ENCODE measurements at places on chromosomes 7 and 10.

GRCh38 chr10:60224066-60224705 lies 165.5 kb downstream of the ANK3 start:
- DNase-seq: no peak

- DNase-seq: no peak
Observed at GRCh38 chr10:22652988-22653481, 61.3 kb downstream of the PIP4K2A start.

DNA sequence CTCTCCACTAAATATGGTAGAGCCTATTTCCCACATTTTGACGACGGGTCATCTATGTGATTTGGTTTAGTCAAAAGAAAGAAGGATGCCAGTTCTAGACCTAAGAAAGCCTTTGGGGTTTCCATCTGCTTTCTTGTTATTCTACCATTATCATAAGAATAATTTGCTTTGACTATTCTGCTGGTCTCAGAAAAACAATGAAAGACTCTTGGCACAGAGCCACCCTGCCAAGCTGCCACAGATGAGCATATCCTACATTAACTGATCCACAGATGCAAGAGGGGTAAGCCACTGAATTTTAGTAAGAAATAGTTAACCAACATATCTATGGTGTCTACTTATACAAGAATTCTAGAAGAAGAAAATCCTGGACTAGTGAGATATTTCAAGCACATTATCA lies 158.6 kb upstream of the MAGI2 start:
- no peak for DNase-seq

DNA sequence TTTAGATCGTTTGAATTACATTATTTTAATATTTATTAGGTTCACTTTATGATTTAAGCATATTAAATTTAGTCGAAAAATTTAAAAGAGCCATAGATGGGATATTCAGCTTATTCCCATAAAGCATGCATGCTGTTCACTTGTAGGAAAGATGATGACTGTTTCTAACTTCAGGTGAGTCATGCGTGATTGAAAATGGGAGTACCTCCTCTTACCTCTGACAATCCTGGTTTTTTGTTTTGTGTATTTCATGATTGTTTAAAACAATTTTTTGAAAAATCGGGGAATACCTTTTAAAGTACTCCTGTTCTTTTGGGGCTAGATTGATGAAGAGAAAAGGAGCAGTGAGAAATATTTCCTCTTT lies 1.4 kb downstream of the TNKS2 start:
- no peak for DNase-seq

DNA sequence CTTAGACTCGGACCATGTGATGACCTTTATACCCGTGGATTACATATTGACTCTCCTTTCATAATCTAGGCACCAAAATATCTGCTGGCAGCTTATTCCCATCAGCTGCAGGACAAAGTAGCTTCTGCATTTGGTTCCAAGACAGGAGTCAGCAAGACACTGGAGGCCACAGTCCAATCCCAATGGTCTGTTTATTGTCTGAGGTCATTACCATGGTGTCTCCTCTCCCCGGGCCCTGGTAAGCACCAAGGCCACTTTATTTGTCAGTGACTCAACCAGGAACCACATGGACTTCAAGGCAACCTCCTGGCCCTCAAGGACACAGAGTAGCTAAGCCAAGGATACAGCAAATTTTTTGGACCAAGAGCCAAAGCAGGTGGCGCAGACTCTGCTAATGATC lies 36.1 kb downstream of the KCNMA1 start:
- peak; percentile 26 for DNase-seq

DNA sequence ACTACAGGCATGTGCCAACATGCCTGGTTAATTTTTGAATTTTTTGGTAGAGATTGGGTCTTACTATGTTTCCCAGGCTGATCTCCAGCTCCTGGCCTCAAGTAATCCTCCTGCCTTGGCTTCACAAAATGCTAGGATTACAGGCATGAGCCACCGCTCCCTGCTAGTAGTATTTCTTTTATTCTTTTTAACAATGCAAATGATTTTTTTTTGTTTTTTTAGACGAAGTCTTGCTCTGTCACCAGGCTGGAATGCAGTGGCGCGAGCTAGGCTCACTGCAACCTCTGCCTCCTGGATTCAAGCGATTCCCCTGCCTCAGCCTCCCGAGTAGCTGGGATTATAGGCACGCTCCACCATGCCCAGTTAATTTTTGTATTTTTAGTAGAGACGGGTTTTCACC lies 58.1 kb downstream of the SVIL start:
- DNase-seq: no peak

- DNase-seq: no peak
Observed at GRCh38 chr10:128684215-128684614, 558.0 kb upstream of the MKI67 start.

GRCh38 chr7:36777062-36777461 lies 52.8 kb upstream of the AOAH start:
- no peak for DNase-seq

GRCh38 chr10:116769368-116769767 lies 27.0 kb upstream of the HSPA12A start:
- DNase-seq: no peak

- DNase-seq: no peak
Observed at GRCh38 chr7:125253452-125254190, 324.0 kb upstream of the POT1 start.

DNA sequence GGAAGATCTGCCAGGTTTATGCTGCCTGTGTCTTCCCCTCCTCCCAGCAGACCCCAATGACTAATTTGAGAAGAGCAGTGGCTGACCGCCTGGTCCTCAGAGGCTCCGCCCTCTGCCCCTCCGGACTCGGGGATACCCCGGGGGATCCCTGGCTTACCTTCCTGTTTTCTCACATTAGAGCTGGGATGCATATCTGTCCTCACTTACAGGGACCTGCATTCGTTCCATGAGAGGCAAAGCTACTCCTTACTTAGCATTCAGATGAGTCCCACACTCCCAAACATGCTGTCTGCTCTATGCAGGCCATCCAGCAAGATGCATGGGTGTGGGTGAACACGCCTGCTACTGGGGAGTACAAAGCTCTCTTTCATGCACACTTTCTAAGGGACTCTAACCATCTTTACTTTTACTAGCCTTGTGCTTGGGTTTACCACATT lies 24.0 kb downstream of the VOPP1 start:
- DNase-seq: no peak

GRCh38 chr7:90574146-90574819 lies 21.8 kb upstream of the CDK14 start:
- no peak for DNase-seq

- no peak for DNase-seq
Observed at GRCh38 chr10:109721453-109722064, 201.8 kb downstream of the XPNPEP1 start.

- no peak for DNase-seq
Observed at GRCh38 chr7:139634087-139634486, 110.6 kb downstream of the CLEC2L start.

DNA sequence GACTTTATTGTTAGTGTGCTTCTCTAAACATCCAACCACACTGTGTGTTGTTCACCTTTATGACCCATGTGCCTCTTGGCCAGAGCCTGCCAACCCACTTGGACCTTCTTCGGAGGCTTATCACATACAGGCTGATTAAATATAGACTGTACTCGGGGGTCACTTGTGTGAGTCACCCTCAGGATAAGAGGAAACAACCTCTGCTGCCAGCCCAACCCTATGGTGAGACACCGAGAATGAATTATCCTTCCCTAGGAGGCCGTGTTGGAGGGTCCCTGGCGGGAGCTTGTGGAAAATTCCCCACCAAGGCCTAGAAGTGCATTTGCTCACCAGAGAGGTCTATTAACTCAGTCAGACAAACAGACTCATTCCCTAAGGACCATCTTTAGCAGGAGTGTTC lies 63.0 kb downstream of the FAS start:
- no peak for DNase-seq

DNA sequence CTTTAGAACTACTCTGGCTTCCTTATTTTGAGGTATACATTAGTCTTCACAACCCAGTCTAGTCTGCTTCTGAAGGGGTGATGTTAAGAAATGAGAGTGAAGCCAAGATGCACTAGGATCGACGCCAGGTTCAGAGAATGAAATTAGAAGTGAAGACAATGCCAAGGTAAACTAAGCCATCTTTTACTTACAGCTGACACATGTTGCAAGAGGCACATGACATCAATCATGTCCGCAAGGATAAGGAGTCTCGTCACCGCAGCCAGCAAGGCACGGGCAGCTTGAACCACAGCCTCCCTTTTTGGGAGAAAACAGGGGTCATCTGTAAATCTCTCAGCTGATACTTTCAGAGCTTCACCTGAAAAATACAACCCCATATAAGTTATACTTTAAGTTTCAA lies 156.7 kb downstream of the CTNNA3 start:
- no peak for DNase-seq

- no peak for DNase-seq
Observed at GRCh38 chr7:7424151-7424873, 111.4 kb downstream of the COL28A1 start.

DNA sequence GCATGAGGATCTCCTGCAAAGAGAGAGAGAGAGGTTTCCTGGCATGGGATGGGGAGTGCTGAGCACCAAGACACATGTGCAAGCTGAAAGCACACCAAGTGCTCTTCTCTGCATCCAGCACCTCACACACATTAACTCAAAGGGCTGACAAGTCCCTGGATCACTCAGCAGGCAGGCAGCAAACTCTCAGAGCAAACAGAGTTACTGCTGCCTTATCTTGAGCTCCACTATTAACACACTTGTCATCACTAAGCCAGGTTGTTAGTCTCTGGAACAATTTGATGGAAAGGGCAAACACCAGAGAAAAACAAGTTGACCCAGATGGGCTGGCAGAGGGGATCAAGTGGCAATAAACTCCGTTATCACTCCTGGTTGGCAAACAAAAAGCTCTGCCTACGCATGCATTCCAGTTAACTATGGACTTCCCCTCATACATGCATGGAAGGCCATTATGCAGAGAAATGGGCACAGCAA lies 349.9 kb downstream of the KCNMA1 start:
- DNase-seq: no peak

- no peak for DNase-seq
Observed at GRCh38 chr10:29756451-29756850, 121.7 kb upstream of the SVIL start.

DNA sequence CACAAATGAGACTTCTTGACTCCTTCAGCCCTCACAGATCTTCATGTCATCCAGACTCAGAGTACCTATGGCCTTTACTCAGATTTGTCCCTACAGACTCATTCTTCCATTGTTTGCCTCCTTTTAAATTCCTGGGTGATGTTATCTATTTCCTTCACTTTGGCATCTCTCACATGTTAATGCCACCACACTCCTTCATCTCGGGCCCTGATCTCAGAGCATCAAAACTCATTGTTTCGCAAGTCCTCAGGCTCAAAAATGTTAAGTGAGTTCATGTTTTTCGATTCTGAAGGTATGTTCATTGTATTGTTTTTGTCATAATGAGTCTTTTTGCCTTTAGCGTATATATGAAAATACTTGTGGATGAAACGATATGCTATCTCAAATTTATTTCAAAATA lies 62.3 kb upstream of the AHR start:
- no peak for DNase-seq

DNA sequence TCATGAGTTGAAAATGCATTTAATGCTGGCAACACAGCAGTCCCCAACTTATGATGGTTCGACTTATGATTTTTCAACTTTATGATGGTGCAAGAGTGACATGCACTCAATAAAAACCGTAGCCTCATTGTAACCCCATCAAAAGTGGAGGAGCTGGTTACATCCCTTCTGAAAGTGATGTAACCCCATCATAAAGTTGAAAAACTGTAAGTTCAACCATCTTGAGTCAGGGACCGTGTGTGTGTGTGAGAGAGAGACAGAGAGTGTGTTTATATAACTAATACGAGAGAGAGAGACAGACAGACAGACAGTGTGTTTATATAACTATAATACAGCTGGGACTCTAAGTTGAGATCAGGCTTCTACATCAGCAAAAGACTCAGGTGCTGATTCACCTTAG lies 21.0 kb downstream of the ANXA11 start:
- no peak for DNase-seq

GRCh38 chr7:131773413-131773812 lies 217.0 kb upstream of the PODXL start:
- DNase-seq: no peak

- DNase-seq: no peak
Observed at GRCh38 chr7:81584667-81585066, 185.2 kb downstream of the HGF start.

DNA sequence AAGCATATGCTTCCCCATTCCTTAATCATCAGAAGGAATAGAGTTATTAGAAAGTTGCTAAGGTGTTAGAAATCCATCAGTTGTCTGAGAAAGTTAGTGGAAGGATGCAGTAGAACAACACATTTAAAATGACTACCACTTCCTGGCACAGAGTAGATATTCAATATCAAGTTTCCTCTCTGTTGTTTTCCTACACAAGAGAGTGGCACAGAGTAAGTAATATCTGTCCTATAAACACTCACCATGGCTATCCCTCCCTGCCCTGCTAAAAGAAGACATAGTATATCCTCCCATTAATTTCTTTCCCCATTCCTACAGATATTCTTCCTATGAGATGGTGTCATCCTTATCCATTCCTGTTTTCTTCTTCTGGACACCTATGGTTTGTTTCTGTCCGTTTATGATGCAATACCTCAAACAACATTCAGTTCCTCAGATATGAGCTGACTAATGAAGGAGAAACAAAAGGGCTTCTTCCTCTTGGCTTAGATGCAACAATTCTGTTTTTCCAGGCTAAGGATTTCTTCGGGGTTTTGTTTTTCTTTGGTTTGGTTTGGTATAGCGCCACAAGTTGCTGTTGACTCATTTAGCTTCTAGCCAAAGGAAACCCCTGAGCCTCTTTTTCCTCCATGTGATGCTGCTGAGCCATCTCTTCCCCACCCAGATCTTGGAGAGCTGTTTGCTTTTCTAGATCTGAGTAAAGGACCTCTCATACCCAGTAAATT lies 32.9 kb upstream of the BPGM start:
- peak; percentile 98 for DNase-seq

DNA sequence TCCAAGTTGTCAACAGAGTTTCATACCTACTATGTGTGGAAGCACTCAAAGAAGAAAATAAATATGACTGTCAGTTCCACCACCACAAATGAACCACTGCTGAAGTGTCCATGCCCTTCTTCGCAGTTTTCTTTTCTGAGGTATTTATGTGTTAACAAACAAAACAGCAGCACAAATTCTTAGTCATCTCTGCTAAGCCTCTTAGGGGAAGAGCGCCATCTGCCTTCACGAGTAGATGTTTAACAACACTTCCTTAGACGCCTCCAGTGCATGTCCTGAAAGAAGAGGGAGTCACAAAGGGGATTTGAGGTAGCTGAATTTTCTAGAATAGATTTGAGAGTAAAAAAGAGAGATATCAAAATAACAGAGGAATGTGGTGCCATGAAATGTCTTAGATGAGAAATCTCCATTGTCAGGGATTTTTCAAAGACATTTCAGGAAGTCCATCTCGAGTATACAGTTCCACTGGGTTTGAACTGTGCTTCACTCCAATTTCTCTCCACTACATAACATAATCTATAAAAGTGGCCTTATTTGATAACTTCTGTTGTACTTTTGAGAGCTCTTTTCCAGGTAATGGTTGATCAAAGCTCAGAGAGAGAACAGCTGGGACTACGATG lies 775.3 kb upstream of the POM121L12 start:
- no peak for DNase-seq

DNA sequence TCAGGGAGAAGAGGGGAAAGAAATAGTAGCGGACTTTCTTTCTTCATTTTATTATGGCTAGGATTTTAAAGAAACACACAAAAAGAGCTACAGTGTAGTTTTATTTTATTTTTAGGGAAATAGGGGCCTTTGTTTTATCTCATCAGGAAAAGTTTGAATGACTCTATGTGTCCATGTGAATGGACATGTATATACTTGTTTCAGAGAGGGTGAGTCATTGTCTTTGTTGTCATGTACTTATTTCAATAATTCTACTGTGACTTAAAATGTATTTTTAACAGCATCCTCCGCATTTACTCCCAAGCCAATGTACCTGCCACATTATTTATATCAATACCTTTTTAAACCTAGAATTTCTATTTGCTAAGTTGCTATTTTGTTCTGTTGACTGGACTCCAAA lies 569.5 kb downstream of the SORCS3 start:
- DNase-seq: no peak
